RKO (cell line): ENCODE measurements at places on chromosomes 6 and 20.

- no peak for DNase-seq
These were observed 183.6 kb upstream of the SPTLC3 start for GRCh38 chr20:12825226-12825595.

DNA sequence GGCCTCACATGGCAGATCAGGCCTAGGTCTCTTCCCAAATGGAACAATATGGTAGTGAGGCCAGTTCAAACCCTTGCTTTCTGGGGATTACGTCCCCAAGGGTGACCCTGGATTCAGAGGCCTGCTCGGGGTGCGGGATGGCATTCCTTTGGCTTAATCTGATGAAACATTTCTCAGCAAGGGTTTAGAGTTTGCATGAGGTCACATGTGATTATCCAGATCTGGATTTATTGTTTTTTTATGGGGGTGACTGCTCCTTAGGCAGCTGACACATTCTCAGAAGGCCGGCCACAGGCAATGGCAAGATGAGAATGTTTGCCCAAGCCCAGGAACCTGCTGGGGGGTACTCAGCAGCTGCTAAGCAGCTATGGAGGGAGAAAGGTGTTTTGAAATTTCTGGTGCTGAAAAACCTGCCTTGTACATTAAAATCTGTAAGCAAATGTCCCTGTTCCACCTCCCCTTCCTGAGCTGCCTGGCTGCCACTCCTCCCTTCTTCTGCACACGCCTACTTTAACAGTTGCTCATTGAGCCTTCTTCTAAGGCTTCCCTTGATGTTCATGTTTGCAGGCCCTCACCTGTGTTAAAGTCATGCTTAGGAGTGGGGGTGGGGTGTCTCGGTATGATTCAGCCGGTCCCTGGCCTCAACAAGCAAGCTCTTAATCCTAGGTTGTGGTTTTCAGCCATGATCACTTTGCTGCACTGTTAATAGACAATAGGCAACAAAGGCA, 37.9 kb upstream of the FUCA2 start:
- DNase-seq = no peak

DNA sequence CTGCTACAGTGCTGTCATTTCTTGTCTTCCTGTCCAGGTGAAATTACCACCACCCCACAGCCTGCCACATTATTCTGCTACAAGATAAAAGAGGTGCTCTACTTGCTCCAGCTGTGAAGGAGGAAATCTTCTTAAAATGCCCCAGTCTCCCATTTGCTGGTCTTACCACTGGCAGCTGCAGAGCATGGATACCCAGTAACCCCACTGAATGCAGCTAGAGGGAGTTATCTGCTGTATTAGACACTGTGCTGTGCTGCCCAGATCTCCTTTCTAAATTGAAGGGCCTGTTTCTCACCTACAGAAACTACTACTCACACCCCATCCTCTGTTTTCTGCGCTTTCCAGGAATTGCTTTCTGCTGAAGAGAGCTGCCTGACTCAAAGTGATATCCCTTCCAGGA, 517.8 kb downstream of the PKHD1 start:
- no peak for DNase-seq

- no peak for DNase-seq
These were observed 140.0 kb downstream of the CFAP61 start for GRCh38 chr20:20192366-20192765.

GRCh38 chr20:42152575-42152974, 534.4 kb upstream of the CHD6 start:
- DNase-seq = no peak

- no peak for DNase-seq
These were observed 80.8 kb downstream of the CBFA2T2 start for GRCh38 chr20:33570743-33571142.

- peak; percentile 58 for DNase-seq
These were observed 406.9 kb upstream of the MAP3K7 start for GRCh38 chr6:90993770-90994169.

- no peak for DNase-seq
These were observed 104.0 kb downstream of the PHACTR3 start for GRCh38 chr20:59708326-59708725.

- no peak for DNase-seq
These were observed 19.2 kb upstream of the SNX14 start for GRCh38 chr6:85612690-85613474.

GRCh38 chr6:106522562-106523250, 106.6 kb downstream of the RTN4IP1 start:
- DNase-seq = no peak

GRCh38 chr6:162249907-162250642, 477.5 kb downstream of the PRKN start:
- DNase-seq = no peak

DNA sequence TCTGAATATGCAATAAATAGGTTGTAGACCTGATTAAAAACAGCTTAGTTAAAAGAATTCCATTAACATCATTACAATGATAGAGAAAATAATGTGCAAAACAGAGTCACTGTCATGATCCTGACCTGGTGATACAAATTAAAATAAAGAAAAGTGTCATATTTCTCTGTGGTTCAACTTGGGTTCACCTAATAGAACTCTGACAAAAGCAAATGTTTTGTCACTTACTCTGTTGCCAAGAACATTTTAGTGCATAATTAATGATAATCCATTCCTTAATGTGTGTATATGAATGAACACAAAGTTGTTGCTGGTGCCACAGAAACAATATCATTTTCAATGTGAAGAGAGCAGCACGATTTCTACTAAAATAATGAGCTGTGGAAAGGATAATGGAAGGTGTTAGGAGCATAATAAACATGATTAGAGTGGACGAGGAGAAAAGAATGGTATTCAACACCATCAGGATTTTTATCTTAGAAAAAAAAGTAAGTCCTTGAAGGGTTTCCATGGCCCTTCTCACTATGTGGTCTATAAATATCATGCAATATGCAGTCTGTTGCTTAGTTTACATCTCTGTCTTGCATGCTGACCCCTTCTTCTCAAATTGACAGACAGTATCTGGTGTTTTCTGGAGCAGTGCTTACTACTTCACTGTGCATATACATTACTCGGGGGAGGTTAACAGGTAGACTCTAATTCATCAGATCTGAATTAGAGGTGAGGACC, 656.6 kb upstream of the MMS22L start:
- DNase-seq = no peak

DNA sequence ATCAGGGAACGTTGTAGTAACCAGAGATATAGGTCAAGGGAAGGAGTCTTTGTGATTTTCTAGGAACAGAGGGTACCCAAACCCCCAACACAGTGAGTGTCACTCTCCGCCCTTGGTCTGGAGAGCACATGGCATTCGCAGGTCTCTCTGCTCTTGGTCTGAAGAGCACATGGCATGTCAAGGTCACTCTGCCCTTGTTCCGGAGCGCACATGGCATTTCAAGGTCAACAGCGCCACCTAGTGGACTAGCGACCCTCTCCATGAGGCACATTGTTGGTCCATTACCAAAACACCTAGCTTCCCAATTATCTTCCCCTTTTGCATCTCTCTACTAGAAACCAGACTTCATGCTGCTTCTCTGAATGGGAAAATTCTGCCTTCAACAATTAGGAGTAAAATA, 260.0 kb downstream of the C6orf118 start:
- peak; percentile 30 for DNase-seq

DNA sequence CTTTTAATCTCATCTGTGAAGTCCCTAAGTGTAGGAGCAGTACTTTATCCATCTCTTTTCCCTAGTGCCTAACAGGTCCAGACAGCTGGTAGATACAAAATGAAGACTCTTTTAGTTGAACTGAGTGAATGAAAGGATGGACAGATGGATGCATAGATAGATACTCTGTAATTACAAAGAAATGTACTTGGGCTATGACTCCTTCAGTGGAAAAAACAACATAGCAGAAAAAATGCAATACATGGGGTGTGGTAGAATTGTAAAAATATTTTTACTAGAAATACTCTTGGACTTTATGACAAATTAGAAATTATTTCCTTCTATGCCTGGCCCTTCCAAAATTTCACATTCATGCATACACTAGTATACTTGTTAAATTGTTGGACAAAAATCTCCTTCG, 29.3 kb downstream of the KCNQ5 start:
- no peak for DNase-seq

GRCh38 chr20:58135441-58136148, 92.9 kb downstream of the ANKRD60 start:
- no peak for DNase-seq

- no peak for DNase-seq
These were observed 426.0 kb upstream of the SULF2 start for GRCh38 chr20:48211238-48211637.

GRCh38 chr6:52050051-52050405, 37.4 kb downstream of the PKHD1 start:
- no peak for DNase-seq

DNA sequence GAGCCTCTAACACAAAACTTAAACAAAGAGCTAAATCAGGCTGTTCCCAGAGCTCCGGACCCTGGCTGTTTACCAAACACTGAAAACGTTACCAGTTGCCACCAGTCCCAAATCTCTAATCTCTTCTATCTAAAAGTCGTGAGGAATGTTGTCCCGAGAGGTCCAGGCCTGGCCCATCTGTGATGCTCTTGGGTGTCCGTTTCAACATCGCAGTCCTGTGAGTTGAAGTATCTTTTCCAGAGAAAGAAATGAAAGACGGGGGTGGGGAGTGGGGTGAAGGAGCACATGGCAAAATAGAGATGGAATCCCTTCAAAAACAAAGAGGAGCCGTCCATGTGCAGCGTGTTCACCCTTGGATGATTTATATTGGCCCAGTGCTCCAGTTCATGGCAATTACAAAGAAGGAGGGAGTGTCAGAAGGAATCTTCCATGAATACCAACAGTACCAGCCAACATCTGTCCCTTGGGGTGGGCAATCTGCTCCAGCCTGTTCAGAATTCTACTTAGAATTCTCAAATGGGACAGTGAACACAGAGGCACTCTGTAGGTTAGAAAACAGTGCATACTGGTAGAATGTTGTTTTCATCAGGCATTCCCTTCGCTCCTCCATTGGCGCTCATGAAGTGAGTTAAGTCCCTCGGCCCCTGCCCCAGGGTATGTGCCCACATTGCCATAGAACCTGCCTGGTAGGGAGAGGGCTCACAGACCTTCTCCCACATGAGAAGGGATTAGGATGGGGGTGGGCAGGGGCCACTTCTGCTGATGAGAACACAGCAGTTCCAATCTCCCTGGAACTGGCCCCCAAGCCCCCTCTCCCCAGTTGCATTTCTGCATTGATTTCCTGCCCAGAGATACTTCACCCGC, 112.1 kb downstream of the LY86 start:
- DNase-seq = no peak

DNA sequence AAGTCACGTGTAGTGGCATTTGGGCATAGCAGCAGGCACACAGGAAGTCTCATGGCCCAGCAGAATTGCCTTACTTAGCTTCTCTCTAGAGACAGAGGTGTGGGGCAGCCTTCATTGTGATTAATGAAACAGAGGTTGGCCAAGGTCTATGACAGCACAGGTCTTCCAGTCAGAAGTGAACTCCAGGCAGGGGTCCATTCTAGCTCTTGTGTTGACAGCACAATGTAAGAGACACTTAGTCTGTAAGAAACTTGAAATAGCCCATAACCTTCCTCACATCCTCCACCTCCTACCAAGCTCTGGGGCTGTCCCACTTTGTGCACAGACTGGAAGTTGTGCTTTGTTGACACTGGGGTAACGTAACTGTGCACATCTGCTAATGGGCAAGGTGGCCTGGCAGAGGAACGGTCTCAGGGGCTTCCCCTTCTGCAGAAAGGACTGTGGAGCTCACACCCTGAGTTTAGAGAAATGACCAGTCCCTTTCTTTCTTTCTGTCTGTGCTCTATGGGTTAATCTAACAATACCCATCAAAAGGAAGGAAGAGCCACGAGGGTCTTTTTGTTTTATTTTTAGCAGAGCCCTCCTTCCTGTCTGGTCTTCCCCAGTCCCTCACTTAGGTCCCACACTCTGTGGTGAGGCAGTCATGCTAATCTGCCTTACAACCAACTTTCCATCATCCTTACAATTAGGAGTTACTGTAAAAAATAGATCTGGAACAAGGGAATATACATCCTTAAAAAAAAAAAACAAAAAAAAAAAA, 35.6 kb upstream of the TAGAP start:
- no peak for DNase-seq

DNA sequence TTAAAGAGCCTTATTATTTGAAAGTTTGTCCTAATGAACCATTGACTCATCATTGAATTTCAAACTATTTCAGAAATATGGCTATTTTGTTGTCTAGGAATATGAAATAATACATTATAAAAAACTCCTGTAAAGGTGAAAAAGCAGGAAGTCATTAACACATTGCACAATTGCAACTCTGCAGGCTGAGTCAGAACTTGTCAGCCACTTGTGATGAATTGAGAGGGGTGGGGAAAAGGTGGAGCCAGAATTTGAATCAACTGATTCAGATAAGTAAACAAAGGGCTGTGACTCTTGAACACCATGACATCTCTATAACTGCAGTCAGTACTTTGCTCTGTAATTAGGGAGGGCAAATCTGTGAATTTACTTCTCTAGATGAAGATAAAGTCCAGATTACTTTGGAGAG, 6.0 kb downstream of the C6orf141 start:
- DNase-seq = peak; percentile 96

- DNase-seq = no peak
These were observed 27.6 kb upstream of the ADA start for GRCh38 chr20:44678990-44679611.

GRCh38 chr6:114733596-114733995, 390.8 kb upstream of the HS3ST5 start:
- DNase-seq = no peak
